ENCODE measurements at places on chromosomes 16 and 17.

- DNase-seq, result peak; percentile 36
Observed at GRCh38 chr17:7922845-7923628, 6.6 kb downstream of the KCNAB3 start.

- DNase-seq, result no peak
Observed at GRCh38 chr16:6284731-6285130, 1047.9 kb upstream of the RBFOX1 start.

DNA sequence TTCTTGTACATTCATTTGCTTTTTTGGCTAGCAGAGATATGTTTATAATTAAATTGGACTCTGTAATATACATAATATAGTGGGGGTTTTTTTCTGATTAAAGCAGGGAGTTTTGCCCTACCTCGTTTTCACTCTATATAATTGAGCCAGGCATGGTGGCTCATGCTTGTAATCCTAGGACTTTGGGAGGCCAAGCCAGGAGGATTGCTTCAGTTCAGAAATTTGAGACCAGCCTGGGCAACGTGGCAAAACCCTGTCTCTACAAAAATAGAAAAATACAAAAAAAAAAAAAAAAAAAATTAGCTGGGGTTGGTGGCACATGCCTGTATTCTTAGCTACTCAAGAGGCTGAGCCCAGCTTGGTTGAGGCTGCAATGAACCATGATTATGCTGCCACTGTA, 42.2 kb downstream of the PAFAH1B1 start:
- DNase-seq, result no peak

- no peak for DNase-seq
Observed at GRCh38 chr16:67481561-67482232, 740 bp upstream of the ATP6V0D1 start.

- no peak for DNase-seq
Observed at GRCh38 chr17:2853283-2854142, 57.3 kb downstream of the RAP1GAP2 start.

DNA sequence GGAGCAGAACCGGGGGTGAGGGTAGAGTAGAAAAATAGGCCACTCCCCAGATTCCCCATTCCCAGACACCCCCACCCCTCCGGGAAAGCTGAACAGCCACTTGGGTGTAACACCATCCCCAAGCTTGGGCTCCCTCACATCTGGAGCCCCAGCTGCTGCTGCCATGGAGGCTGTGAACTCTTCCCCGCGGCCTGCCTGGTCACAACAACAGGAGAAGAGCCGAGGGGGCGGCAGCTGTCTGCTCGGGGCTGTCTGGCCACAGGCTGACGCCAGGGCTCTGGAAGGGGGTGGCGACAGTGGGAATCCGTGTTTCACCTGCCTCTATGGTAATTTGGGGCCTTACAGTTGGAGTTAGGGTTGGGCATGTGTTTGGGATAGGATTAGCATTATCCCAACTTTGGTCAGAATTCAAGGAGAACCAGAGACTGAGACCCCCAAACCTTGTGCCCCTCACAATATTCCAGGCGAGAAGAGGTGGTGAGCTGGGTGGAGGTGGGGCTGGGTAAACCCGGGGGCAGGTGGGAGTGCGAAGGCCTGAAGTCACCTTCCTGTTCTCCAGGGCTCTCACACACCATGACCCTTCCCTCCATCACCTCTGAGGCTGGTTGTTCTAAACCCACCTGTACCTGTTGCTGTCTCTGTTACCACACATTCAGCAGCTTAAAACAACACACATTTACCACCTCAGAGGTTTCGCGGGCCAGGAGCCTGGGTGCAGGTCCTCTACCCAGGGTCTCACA, 29.7 kb upstream of the NXPH3 start:
- DNase-seq, result no peak

GRCh38 chr17:75124041-75124818, 7.3 kb downstream of the NT5C start:
- DNase-seq, result no peak

All from skeletal muscle cell (primary cell).